ENCODE measurements at places on chromosomes 4 and X.

GRCh38 chr4:145195167-145195952, 15.0 kb upstream of the OTUD4 start:
- DNase-seq = no peak

DNA sequence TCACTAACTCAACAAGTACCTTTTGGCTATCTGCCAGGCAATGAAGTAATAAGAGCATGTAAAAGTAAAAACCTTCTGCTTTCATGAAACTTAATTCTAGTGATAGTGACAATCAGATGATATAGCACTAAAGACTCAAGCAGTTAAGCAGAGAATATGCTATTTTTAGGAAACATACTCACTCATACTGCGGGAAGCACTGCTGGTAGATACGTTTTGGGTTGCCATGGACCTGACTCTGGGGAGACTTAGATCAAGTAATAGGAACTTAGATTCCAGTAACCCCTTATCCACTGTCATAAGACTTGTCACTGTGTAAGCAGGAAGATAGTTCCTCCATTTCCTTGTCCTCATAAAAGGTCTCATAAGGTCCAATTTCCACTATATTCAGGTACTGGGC, 386.3 kb downstream of the DMD start:
- no peak for DNase-seq

DNA sequence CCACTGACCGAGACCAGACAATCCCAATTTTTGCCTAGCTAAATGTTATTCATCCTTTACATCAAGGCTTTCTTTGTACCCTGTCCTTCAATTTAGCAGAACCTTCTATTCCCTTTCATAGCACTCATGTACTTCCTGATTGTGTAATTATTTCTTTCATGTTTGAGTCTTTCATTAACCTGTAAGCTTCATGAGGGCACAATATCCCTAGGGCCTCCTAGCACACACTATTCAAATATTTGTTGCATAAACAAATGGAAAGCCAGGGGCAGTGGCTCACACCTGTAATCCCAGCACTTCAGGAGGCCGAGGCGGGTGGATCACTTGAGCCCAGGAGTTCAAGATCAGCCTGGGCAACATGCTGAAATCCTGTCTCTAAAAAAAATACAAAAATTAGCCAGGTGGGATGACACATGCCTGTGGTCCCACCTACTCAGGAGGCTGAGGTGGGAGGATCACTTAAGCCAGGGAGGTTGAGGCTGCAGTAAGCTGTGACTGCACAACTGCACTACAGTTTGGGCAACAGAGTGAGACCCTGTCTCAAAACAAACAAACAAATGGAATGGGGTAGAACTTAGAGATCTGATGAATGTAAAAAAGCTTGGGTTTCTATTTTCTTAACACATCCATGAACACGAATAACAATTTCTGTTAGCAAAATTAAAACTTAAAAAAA, 59.0 kb downstream of the SAT1 start:
- DNase-seq = no peak

DNA sequence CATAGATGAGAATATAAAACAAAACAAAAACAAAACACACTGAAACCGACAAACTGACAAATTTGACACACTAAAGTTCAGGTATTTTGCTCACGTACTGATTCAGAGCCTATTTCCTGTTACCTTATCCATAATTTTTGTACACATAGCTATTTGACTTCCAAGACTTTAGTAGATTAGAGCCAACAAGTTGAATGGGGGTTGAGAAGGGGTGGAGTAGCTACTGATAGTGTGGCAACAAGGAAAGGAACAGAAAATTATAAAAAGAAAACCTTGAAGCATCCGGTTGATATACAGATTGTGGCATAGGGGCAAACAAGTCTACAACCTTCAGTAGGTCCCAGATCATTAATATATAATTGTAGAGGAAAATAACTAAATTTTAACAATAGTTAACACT, 92.3 kb upstream of the RASGEF1B start:
- DNase-seq = no peak

DNA sequence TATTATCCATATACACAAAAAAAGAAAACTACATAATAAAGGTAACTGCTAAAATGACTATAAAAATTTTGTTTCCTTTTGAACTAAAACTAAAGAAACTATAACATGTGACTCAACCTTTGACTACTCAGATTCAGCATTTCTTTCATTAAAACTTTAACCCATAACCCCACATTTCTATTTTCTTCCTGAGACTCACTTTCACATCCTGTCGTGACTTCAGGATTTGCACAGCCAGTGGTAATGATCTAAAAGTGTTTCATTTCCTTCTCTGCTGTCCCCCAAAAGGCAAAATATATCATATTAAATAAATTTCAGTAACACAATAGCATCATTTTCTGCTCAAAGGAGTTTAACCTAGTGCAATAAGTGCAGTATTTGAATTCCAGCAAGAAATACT, 1022.4 kb upstream of the DIAPH2 start:
- no peak for DNase-seq

GRCh38 chrX:10483191-10483831, 137.1 kb downstream of the MID1 start:
- DNase-seq = no peak

DNA sequence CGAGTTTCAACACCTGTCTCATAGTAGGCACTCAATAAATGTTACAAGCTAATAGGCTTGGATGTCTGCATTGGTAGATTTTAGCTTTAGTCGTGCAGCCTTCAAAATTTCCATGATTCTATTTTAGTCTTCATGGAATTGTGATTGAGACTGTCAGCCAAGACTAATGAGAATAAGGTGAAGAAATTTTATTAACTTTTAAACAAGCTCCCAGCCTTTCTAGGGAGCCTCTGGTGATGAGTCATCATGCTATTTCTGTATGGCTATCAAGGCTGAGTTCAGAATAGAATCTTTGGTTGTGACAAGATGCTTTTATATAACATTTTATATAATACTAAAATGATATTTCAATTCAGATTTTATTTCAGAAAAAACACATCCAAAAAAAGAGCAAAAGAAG, 685.8 kb downstream of the GABRG1 start:
- no peak for DNase-seq

DNA sequence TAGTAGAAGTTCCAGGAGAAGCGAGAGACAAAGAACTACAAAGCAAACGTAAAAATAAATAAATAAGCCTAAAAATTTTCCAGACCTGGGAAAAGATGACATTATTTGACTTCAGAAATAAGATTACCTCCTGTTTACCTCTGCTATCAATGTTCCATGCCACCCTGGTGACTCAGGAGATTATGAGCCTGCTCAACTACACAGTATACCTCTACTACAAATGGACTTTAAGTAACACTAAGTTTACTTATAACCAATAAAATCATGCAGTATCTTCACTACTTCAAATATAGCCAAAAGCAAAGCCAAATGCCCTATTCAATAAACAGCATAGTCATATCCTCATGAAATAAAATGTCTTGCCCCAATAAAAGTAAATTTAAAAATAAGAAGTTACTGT, 105.4 kb downstream of the CYLC1 start:
- no peak for DNase-seq

DNA sequence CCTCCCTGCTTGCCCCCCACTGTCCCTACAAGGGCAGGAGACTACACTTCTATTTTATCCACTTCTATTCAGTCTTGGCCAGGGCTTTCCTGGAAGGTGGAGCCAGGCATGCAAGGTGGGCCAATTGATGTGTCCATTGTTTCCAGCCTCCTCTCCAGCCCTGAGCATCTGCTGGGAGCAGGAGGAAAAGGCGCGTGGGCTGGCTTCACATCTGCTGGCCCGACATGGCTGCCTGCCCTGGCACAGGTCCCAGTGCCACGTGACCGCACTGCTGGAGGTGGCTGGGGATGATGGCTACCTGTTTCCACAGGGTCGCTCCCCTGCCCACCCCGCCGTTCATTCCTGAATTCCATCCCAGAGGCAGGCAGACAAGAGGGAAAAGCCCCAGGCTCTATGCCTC, 247.7 kb downstream of the AFAP1 start:
- no peak for DNase-seq

DNA sequence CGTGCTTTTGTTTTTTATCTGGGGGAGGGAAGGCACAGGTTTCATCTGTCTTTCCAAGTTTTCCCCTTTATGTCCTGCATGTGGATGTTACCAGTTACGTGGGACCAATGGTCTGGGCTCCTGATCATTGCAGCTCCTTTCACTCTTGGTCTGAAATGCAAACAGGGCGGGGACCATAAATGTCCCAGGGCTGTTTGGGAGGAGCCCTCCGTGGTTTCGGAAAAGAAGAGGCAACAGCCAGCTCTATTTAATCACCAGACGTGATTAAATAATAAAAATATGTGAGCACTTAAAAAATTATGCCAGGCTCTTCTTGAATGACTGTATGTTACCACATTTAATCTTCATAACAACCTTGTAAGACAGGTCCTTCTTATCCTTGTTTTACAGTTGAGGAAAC, 30.8 kb upstream of the C1GALT1C1 start:
- no peak for DNase-seq
